ENCODE measurements at places on chromosomes 3 and 15.

- no peak for DNase-seq
Observed at GRCh38 chr3:58073301-58074108, 65.3 kb downstream of the FLNB start.

DNA sequence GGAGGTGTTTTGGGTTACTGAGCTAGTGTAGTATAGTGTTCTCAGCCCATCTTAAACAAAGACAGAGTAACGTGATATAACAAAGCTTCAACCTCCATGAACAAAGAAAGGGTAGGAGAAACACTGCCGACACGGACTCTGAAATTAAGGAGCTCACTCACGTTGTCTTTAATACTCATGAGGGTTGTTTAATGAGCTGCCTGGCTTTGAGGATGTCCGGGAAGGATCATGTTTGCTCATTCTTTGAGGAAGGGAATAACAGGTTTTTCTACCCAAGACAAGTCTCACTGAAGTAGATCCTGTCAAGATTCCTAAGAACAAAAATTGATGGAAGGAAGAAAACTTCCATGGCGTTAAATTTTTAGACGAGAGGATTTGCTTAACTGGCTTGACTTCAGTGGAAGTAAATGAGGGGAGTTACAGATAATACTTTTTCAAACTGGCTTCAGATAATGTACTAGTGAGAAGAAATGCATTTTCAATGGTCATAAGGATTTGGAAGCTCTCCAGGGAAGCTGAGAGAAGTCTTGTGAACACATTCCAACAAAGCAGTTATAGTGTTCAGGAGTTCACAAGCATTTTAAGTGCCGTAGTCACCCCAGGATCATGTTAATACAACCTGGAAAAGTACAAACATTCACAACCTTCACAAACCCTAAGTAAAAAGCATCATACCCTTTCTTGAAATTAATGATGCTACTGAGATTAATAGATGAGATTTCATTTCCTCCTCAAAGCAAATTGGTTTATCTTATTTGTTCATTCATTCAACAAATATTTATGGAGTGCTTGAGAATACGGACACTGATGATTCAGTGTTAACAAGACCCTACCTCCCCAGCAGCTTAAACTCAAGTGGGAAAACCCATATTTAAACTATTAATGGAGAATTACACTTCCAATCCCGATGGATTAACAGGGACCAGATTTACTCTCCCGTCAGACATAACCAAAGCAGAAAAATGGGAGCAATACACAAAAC lies 101.5 kb downstream of the SHQ1 start:
- DNase-seq = no peak

DNA sequence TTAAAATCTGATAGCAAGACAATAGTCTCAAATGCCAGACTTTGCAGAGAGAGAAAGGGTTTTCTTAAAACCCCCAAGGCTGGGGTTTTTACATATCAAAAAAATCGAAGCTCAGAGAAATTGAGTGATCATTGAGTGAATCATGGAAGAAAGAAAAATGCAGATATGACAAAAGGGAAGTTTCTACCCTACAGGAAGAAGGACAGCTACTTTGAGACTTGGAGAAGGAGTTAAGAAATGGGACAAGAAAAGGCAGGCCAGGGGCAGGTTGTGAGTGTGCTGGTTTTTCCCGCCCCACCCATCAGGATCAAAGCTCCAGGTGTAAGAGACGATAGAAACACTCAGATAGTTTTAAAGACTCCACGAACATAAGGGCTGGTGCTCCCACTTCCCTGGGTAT lies 18.6 kb downstream of the TMEM158 start:
- no peak for DNase-seq

DNA sequence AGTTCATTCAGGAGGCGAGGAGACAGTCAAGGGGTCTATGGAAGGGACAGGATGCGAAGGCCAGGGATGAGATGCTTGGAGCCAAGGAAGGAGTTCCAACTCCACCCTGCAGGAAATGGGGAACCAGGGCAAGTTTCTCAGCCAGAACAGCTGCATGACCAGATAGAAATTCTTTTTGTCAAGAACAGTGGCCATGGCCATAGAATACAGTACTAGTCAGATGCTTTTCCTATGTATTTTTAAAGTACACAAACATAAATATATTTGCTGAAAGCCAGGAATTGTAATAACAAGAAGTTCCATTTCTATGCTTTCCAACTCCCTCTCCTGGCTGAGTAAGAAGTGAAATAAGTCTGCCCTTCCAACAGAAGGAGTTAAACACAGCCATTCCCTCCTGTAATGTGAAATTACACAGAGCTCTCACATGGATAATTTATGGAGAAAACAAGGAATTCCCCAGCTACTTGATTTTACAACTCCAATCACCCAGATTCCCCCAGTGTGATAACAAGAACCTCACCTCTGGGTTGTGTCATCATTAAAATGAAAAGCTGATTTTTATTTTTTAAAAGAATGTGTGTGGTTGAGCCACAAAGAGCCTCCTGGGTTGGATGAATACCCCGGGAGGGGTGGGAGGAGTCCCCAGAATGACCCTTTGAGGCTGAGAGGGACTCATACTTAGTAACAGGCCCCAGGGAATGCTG lies 124.6 kb upstream of the ARHGEF3 start:
- DNase-seq = no peak

DNA sequence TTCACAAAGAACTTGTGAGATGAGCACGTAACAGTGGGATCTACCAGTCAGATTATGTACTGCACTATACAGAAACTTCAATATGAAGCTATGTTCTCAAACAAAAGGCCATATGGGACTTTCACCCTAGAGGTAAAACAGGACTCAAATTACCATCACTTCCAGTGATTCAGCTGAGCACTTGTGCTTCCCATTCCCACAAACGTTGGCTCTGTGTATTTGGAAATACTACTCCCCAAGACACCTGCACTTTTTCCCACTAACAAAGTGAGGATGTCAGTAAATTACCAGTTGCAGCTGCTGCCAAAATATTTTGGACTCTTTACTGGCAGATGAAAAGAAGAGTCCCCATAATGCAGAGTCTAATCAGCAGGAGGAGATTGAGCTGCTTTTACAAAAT lies 1570.1 kb downstream of the SI start:
- DNase-seq = peak; percentile 1

DNA sequence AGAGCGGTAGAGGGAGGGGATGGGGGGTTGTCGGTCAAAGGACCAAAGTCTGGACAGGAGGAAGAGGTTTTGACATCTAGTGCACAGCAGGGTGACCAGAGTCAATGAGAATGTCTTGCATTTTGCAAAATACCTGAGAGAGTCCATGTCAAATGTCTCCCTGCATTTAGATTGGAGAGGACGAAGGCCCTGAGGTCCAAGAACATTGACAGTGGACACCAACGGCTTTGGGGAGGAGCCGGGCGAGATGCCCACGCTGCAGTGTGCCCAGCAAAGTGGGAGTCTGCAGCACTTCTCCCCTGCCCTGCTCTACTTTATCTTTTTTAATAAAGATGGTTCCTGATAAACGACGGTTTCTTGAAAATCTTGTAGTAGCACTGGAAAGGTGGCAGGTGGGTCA lies 67.4 kb upstream of the TAMM41 start:
- no peak for DNase-seq

DNA sequence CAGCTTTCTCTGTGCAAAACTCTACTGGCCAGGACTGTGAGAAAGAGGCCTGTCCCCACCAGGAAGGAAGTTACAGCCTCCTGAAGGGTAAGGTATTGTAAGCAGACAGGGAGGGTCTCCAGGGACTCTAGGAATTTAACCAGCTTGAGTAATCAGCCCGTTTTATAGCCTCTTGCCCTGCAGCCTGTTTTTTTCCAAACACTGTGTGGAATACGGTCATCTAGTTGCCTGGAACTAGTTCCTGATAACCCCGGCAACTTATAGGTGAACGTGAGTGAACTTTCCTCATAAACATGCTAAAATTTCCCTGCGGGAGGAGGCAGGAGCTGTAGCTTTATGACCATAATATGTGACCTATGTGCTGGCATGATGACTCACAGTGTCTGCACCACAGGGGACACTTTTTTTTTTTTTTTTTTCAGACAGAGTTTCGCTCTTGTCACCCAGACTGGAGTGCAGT lies 60.1 kb upstream of the DAZL start:
- DNase-seq = no peak

- no peak for DNase-seq
Observed at GRCh38 chr3:78642226-78643035, 1125.4 kb downstream of the ROBO1 start.

DNA sequence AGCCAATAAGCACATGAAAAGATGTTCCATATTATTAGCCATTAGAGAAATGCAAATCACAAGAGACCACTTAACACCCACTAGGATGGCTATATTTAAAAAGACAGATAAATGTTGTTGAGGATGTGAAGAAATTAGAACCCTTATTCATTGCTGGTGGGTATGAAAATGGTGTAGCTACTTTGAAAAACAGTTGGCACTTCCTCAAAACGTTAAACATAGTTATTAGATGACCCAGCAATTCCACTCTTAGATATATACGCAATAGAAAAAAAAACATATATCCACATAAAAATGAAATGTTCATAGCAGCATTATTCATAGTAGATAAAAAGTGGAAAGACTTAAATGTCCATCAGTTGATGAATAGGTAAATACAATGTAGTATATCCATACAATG lies 47.1 kb upstream of the TERB2 start:
- no peak for DNase-seq

- no peak for DNase-seq
Observed at GRCh38 chr3:149234671-149235245, 13.1 kb upstream of the CP start.

- DNase-seq = no peak
Observed at GRCh38 chr15:82081914-82082762, 36.3 kb upstream of the MEX3B start.

- no peak for DNase-seq
Observed at GRCh38 chr3:54165865-54166264, 43.5 kb downstream of the CACNA2D3 start.

DNA sequence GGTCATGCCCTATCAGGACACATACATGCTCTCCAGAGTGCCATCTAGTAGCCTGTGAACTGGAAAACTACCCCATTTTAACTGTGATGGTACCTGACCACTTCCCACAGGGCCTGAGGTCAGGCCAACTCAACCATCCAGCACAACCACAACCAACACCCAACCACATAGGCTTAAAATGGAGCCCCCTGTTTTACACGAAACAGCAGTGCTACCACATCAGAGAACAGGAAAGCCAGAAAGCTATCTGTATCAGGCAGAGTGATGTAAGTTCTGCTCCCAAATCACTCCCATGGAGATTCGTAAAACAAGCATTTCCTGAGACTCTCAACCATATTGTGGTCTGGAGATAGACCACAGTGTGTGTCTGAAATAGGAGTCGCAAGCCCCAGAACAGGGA lies 1017.3 kb upstream of the EPHA6 start:
- no peak for DNase-seq

GRCh38 chr3:192060160-192060781 lies 599.3 kb downstream of the PYDC2 start:
- no peak for DNase-seq

- DNase-seq = no peak
Observed at GRCh38 chr3:178996399-178996798, 75.2 kb downstream of the ZMAT3 start.

DNA sequence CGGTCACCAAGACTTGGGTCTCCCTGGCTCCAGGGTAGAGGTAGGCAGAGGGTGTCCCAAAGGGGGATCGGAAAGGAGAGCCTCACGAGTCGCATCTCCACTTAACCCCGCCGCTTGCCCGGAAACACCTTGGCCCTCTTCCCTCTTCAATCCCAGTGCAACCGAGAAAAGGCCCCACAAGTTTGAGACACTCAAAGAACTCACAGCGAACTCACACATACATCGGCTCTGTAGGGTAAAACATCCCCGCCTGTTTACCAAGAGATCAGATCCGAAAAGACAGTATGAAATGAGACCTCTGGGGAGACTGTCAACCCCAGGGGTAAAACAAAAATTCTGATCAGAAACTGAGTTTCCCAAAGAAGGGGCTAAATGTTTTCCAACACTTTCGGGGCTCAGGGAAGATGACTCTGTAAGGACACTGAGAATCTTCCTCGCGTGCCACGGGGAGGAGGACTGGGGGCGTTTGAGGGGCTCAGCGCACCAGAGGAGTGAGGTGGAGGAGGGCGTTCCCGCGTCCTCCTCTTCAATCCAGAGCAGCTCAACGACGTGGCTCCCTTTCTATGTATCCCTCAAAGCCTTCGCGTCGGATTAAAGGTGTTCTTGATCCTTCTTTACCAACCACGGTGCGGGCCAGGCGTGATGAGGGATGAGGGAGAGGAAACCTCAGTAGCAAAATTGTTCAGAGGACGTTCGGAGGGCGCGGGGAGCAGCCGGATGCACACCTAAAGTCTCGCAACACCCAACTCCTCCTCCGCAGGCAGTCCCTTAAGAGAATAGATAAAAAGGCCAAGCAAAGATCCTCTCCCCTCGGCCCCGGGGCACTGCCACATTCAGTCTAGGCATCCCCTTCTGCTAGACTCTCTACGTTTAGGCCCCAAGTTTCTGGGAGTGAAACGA lies 3.7 kb downstream of the WNT5A start:
- DNase-seq = no peak

DNA sequence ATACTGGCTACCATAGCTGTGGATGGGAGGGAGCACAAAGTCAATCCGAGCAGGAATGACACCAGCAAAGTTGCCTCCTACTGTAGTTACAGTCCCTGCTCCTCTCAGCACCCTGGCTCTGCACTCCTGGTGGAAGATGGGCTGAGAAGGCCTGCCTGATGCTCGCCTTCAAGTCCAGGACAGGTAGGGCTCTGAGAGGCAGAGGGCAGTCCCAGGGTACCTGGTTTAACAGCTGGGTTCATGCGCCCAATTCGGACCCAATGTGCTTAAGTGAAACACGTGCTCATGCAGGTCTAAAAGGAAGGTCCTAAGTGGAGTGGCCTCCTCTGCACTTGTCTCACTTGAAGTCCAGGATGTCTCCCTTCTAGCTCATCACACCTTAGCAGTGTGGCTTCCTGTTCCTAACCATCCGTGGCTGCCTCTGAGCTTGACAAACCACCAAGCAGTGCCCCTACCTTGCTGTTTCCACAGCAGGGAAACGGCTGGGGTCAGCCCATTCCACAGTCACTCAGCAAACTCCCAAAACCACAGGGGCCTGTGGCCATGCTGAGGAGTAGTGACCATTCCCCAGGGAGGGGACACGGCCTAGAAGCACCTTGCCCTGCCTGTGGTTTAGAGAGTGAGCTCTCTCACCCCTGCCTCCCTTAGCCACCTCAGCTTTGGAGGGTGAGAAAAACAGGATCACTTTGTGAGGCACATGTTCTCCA lies 3.9 kb upstream of the MUSTN1 start:
- DNase-seq = no peak

All from NCI-H2171 (cell line).